GDM1 (cell line): ENCODE measurements at places on chromosomes 3 and 15.
A peak's percentile ranks its signal among the peaks of the same experiment; 100 is the strongest.

GRCh38 chr3:30596152-30596551 is 10.2 kb upstream of the TGFBR2 start:
- no peak for DNase-seq

GRCh38 chr3:24963762-24964625 is 464.1 kb upstream of the RARB start:
- DNase-seq: no peak

- no peak for DNase-seq
Observed at GRCh38 chr3:154753101-154753500, 323.1 kb upstream of the GPR149 start.

GRCh38 chr3:110181226-110181625 is 843.9 kb upstream of the DPPA4 start:
- DNase-seq: no peak

DNA sequence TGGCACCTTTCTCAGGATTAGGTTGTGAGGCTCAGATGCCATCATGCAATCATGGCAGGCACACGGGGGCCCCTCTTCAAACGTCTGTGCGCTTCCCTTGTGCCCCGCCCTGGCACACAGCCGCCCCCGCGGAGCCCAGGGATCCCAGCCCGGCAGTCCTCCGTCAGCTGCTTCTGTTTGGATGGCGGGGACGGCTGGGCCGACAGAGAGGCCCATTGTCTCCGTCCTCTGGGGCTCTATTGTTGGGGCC is 849 bp upstream of the HDAC11 start:
- no peak for DNase-seq

- no peak for DNase-seq
Observed at GRCh38 chr15:73866881-73867410, 6.4 kb upstream of the TBC1D21 start.

GRCh38 chr15:38130740-38131498 is 121.7 kb upstream of the SPRED1 start:
- no peak for DNase-seq

DNA sequence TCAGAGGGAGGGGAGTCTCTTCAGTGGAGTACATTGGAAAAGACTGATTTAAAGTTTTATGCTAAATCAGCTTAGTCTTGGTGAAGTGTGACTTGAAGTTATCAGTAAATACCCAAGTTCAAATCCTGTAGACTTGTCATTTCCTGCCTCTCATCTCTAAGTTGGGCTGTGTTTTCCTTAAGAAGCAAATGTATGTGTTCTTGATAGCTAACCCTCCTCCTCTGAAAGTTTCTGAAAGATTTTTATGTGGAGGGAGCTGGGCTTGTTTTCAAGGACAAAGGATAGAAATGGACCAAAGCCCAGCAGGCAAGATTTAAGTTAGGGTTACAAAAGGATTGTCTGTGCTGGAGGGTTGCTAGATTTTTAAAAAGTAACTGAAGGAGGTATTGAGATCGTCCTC is 4.2 kb downstream of the MAPKBP1 start:
- DNase-seq: no peak

DNA sequence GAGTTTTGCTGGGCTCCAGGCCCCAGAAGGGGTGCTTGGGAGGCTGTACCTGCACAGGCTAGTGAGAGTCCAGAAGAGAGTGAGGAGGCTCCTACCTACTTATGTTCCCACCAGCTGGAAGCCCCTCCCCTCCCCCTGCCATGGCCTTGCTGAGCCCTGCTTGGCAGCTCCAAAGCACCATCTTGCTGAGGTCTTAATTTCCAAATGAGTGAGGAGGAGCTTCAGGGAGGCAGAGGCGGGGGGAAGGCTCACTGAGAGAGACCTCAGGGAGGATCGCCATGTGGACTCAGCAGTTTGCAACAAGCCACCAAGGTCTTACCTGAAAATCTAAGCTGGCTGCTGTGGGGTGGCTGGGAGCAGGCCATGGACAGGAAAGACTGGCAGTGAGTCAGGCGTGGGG is 8.7 kb upstream of the CACNA2D2 start:
- DNase-seq: no peak

DNA sequence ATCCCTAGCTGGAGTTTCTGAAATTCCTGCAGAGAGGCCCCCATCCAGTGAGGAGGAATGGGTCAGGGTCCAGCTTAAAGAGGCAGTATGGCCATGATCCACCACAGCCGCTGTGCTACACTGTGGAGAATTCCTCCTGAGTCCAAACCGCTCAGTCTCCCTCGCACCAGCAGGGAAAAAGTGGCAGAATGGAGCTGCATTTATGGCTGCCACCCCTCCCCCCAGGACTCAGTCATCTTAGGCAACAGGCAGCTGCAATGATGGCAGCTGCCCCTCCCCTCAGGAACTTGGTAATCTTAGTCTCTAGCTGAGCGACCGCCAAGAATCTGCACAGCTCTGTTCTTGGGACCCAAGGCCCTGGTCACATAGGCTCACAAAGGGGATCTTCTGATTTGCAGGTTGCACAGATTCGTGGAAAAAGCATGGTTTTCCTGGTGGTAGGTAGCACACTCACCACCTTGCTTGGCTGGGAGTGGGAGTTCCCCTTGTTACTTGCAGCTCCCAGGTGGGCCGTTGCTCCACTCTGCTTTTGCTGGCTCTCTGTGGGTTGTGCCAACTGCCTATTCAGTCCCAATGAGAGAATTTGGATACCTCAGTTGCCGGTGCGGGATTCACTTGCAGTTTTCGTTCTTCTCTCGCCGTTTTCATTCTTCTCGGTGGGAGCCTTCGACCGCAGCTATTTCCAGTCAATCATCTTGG is 204.1 kb downstream of the STXBP5L start:
- no peak for DNase-seq

- DNase-seq: no peak
Observed at GRCh38 chr3:41357271-41357670, 158.0 kb downstream of the CTNNB1 start.

DNA sequence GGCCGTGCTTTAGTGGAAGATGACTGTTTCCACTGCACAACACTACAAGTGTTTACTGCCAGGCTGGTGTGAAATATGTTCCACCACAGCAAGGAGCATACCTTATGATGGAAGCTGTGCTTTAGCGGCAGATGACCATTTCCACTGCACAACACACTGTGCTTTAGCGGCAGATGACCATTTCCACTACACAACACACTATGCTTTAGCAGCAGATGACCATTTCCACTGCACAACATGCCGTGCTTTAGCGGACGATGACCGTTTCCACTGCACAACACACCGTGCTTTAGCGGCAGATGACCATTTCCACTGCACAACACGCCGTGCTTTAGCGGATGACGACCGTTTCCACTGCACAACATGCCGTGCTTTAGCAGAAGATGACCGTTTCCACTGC is 2.8 kb downstream of the ZNF717 start:
- DNase-seq: no peak

DNA sequence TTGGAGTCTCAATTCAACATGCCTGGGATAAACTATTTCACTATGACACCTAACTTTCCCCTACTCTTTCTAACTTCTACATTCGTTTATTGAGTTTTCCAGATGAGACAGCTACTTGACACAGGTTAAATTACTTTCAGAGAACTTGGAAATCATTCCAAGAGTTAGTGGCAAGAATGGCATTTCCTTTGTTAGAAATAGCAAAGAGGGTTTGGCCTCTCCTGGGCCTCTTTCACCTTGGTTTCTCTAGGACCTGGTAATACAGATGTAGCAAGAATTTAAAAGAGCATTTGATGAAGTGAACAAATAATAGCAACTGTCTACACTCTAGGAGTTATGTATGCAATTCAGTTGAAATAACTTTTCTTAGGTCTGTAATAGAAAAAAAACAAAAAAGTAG is 748.9 kb downstream of the MECOM start:
- no peak for DNase-seq

DNA sequence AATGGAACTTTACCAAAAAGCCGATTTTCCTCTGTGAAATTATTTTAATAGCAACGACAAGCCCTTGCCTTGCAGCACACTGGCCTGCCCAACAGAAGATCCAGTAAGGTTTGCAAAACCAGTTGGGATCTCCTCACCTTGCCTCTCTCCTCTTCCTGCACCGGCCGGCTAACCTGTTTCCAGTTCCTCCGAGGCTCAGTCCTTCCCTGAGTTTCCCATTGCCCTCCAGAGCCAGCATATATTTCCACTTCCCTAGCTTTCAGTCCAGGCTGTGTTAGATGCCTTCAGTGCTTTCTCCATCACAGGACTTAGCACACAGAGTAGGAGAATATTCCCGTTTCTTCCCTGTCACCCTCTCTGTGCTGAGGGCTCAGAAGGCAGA is 60.3 kb downstream of the NOX5 start:
- no peak for DNase-seq

DNA sequence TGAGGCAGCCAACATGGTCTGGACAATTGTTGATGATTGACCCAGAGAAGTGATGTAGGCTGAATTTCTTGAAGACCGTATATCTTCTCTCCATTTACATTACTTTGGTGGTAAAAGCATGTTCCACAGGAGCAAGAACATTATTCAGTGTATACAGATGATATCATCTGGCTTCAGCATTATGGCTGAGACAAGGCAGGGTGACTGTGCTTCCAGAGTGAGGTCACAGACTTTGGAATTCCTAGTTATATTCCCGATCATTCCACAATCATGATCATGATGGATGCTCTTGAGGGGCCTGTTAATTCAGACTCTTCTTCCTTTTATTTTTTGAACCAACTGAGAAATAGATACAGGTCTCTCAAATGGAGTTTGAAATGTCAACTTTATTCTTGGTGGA is 19.0 kb downstream of the PLS1 start:
- no peak for DNase-seq

DNA sequence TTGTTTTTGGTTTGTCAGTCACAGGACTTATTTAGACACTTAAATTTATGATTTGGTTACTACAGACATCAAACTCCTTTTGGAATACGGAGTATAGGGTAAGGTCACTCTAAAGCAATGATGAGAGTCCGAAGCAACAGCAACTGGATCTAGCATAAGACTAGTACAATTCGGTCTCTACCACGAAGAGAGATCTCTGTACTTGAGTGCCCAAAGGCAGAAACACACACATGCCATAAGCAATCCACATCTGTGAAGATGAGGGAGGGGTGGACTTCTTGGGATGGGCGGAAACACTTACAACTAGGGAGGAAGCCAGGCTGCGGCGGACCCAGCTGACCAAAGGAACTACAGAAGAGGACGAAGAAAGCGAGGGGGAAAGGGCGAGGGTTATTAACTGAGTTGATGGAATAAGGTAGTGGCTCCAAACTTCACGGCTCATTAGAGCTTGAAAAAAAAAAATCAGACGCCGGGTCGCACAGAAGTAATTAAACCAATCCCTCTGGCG is 595 bp downstream of the DPH6 start:
- DNase-seq: peak; percentile 43

GRCh38 chr3:126897943-126898342 is 85.0 kb upstream of the PLXNA1 start:
- DNase-seq: no peak

DNA sequence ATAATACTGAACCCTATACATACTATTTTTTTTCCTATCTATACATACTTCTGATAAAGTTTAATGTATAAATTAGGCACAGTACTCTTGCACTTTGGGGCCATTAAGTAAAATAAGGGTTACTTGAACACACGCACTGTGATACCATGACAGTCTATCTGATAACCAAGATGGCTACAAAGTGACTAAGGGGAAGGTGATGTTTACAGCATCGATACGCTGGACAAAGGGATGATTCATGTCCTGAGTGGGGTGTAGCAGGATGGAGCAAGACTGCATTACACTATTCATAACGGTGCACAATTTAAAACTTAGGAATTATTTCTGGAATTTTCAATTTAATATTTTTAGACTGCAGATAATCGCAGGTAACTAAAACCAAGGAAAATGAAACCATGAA is 30.0 kb upstream of the SLC2A2 start:
- no peak for DNase-seq

DNA sequence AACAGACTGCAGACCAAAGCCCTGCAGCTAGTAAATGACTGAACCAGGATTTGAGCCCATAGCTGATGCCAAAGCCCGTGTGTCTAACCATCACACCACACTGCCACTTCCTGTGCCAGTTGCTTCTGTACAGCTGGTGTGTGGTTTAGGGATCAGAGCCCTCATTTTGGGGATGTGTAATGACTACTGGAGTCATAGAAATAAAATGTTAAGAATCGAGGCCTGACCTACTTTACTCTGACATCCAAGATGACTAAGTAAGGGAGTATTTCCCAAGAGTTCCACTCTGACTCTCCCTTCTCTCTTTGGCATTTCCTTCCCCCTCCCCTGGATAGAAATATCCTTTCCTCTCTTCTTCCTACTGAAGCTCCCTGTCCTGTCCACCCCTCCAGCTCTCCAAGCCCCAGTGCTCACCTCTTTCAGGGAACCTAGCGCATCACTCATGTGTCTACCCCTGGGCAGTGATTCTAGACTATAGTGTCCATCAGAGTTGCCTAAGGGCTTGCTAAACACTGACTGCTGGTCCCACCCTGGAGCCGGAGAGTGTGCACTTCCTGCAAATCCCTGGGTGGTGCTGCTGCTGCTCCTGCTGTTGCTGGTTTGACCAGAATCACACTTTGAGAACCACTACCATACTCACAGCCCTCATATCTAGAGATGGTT is 53.8 kb downstream of the MGLL start:
- DNase-seq: no peak

GRCh38 chr15:52093539-52094510 is 18.8 kb downstream of the BCL2L10 start:
- peak; percentile 19 for DNase-seq

DNA sequence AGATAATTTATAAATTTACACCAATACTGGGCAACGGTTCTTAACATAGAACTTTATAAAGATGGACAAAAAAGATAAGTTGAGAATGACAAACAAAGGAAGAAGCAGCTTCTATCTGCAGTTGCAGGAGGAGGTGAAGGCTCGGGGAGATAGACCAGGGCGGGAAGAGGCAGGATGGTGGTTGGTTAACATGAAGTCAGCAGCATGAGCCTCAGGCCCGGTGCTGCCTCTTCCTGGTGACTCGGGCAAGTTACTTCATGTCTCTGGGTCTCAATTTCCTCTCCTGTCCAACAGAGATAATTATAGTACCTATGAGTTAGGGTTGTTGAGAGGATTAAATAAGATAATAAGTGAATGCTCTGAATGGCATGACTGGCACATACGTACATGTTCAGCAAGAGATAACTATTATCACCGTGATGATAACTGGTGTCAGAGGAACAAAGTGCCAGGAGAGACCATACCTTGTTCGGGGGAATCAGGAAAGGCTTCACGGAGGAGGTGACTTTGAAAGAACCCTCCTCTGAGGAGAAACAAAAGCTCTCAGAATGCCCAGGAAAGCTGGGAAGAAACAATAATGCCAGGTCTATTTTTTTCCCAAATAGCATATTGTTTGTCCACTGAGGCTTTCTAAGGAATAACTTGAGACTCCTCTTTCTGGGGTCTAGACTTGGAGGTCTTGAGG is 4.4 kb downstream of the PAK6 start:
- DNase-seq: peak; percentile 24

GRCh38 chr3:192352142-192352541 is 375.2 kb downstream of the FGF12 start:
- no peak for DNase-seq

- no peak for DNase-seq
Observed at GRCh38 chr3:62497156-62497555, 123.8 kb upstream of the FEZF2 start.

- no peak for DNase-seq
Observed at GRCh38 chr3:47613722-47614121, 35.1 kb upstream of the CSPG5 start.

GRCh38 chr3:51156147-51156546 is 228.9 kb upstream of the MANF start:
- no peak for DNase-seq
